ENCODE measurements at places on chromosomes 2 and 18.

DNA sequence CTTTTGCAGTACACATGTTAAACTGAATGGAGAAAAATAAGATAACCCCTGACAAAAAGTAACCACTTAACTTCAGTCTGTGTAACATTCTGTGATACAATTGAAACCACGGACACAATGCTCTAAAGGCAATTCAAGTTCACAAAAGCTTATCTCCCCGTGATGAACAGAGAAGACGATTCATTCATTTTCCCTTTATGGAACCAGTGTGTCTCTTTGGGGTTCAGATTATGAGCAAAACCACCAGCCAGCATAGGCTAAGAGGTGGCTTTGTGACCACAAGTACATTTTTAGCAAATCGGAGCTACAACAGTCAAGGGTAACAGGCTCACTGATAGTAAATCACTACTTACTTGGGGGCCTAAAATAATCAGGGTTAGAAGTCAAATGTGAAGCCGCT is 120.6 kb upstream of the SMAD7 start:
- DNase-seq, result no peak

GRCh38 chr2:168552450-168552856 is 96.4 kb downstream of the CERS6 start:
- no peak for DNase-seq

DNA sequence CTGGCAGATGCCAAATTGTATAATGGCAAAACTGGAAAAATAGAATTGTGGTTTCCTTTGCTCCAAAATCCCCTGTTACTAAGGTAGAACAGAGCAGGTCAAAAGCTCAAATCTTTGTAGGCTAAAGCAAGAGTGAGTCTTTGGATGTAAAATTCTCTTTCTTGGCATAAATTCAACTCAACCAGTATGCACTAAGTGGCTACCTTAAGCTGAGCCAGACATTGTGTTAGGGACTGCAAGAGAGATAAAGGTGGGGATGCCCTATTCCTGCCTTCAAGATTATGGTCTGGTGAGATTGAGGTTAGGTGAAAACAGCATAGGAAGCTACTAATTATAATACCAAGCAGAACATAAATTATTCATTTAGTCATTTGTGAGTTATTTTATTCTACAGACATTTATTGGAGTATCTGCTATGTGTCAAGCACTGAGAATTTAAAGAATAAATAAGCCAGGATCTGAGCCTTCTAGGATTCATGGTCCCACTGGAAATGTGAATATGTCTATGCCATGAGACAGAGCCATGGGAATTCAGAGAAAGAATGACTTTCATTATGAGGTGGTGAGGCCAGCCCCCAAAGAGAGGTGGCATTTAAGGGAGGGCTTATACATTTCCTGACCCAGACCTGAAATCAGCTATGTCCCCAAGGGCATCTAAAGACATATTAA is 198.0 kb upstream of the NCKAP5 start:
- DNase-seq, result no peak

- DNase-seq, result no peak
These were observed at the start of gene CDH19 for GRCh38 chr18:66603941-66604627. Gene CDH19 (minus strand): TSS chr18:66604090. CDS start chr18:66572204, 31,886 bp downstream.

GRCh38 chr2:165273176-165273575 is 34.0 kb downstream of the SCN2A start:
- DNase-seq, result no peak

Data from muscle of arm (tissue), 14 donors.